NCI-H460 (cell line): ENCODE measurements at places on chromosomes 13 and 19. TPM values are rescaled to one million over a fixed set of nuclear protein-coding genes. Genes with fewer than 3 reads are reported as not detected.

Gene RPL36
- 867 and 1,017 TPM in 2 replicates for total RNA-seq

Gene ZNF223
- total RNA-seq: 1.9 and 2.0 TPM in 2 replicates

Gene ARHGEF7
- total RNA-seq: 16.2 and 17.9 TPM in 2 replicates

Gene IGFL3
- total RNA-seq: not detected in 2 replicates

Gene ZFR2
- not detected in 2 replicates for total RNA-seq

Gene SPACA6
- 3.5 and 4.7 TPM in 2 replicates for total RNA-seq

Gene SHISA2
- total RNA-seq: 0.61 and 0.72 TPM in 2 replicates

Gene ZNF417
- 5.2 and 5.4 TPM in 2 replicates for total RNA-seq

Gene PRX
- total RNA-seq: 2.3 and 2.6 TPM in 2 replicates

Gene CNFN
- total RNA-seq: 0.69 and 1.2 TPM in 2 replicates

Gene SPIB
- total RNA-seq: not detected in 2 replicates

Gene SCEL
- 0.12 and 0.55 TPM in 2 replicates for total RNA-seq

Gene SYT3
- 0.20 and 0.49 TPM in 2 replicates for total RNA-seq

Gene LGALS14
- total RNA-seq: not detected in 2 replicates

Gene TICAM1
- 3.0 and 4.4 TPM in 2 replicates for total RNA-seq

Gene KLK2
- total RNA-seq: not detected in 2 replicates

Gene PCP2
- not detected in 2 replicates for total RNA-seq

Gene LRRC63
- total RNA-seq: 23.2 and 25.2 TPM in 2 replicates

Gene SIAH3
- not detected in 2 replicates for total RNA-seq

Gene GARRE1
- 6.7 and 7.4 TPM in 2 replicates for total RNA-seq

Gene TUBGCP3
- 13.3 and 15.9 TPM in 2 replicates for total RNA-seq

Gene ZIC2
- total RNA-seq: 4.2 and 4.4 TPM in 2 replicates

Gene AMER2
- total RNA-seq: not detected in 2 replicates

Gene CEACAM3
- total RNA-seq: not detected in 2 replicates

Gene HRC
- total RNA-seq: not detected in 2 replicates

Gene GFY
- not detected in 2 replicates for total RNA-seq

Gene ANKRD24
- total RNA-seq: 0.20 and 0.37 TPM in 2 replicates

Gene RUBCNL
- 0.35 and 1.2 TPM in 2 replicates for total RNA-seq

Gene S1PR5
- 1.0 and 1.6 TPM in 2 replicates for total RNA-seq

Gene IFI30
- total RNA-seq: 14.8 and 16.6 TPM in 2 replicates

Gene DHRS12
- 3.6 and 5.9 TPM in 2 replicates for total RNA-seq

Gene NDUFA13
- 134 and 136 TPM in 2 replicates for total RNA-seq

Gene TDRD12
- total RNA-seq: not detected in 2 replicates

Gene FUT3
- total RNA-seq: not detected in 2 replicates

Gene FAM124A
- total RNA-seq: 1.7 and 2.9 TPM in 2 replicates

Gene FGF21
- not detected in 2 replicates for total RNA-seq

Gene PCSK4
- total RNA-seq: 0.79 and 2.7 TPM in 2 replicates

Gene GNA15
- total RNA-seq: 0.78 and 0.87 TPM in 2 replicates

Gene CRTC1
- 2.9 and 3.2 TPM in 2 replicates for total RNA-seq

Gene NLRP9
- not detected in 2 replicates for total RNA-seq

Gene GYS1
- 17.5 and 19.8 TPM in 2 replicates for total RNA-seq

Gene CACNG8
- total RNA-seq: 0.58 and 0.84 TPM in 2 replicates

Gene ATP4B
- total RNA-seq: not detected in 2 replicates

Gene FPR1
- total RNA-seq: not detected in 2 replicates

Gene DOCK9
- 11.5 and 12.6 TPM in 2 replicates for total RNA-seq

Gene TPGS1
- 10.5 and 14.6 TPM in 2 replicates for total RNA-seq

Gene ANGPTL4
- 42.5 and 43.0 TPM in 2 replicates for total RNA-seq

Gene ADM5
- 3.1 and 3.2 TPM in 2 replicates for total RNA-seq

Gene TMEM190
- not detected in 2 replicates for total RNA-seq

Gene FXYD7
- total RNA-seq: not detected in 2 replicates

Gene SLITRK1
- not detected in 2 replicates for total RNA-seq

Gene CYSLTR2
- not detected in 2 replicates for total RNA-seq

Gene OLFM2
- total RNA-seq: 1.0 and 1.6 TPM in 2 replicates

Gene INSR
- 3.6 and 3.8 TPM in 2 replicates for total RNA-seq

Gene LYPD5
- 0.37 and 0.69 TPM in 2 replicates for total RNA-seq
